MM.1S (cell line): ENCODE measurements at places on chromosomes 7 and 10.
A peak's percentile ranks its signal among the peaks of the same experiment; 100 is the strongest.

DNA sequence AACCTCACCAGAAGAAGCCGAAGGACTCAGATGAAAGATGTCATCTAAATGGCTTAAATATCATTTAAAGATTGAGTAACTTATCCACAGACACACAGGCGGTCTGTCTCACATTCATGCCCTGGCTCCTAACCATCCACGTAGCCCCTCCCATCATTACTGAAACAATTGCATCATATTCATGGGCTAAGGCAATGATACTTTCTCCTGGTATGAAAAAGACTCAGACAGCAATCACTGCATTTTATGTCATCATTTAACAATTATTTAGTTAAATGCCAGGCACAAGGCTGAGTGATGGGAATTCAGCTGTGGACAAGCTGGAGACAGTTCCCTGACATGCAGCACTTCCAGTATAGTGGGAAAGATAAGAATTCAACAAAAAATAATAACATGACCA lies 11.2 kb upstream of the TECTB start:
- no peaks in the 10 kb centered on the region for H3K4me1 ChIP-seq
- no peaks in the 10 kb centered on the region for H3K27me3 ChIP-seq
- no peaks in the 10 kb centered on the region for H3K36me3 ChIP-seq
- DNase-seq: no peak

DNA sequence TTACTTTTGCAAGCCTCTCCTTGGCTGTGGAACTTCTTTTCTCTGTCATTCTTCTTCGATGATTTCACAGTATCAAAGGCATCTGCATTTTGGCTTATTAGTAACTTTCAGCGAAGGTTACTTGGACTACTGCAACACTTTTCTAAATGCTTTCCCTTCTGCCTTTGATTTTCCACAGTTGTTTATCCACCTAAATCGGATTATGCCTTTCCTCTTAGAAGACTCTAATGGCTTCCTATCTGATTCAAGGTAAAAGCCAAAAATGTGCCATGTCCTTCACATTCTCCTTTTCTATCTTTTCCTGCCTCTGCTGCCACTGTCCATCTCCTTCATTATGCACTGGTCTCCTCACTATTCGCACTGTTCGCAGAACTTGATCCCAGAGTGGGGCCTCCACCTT lies 1606.3 kb upstream of the LRRTM3 start:
- H3K36me3 ChIP-seq: no peaks in the 10 kb centered on the region
- H3K4me3 ChIP-seq: no peak overlapping the region
- H3K27me3 ChIP-seq: no peaks in the 10 kb centered on the region
- no peaks in the 10 kb centered on the region for H3K4me1 ChIP-seq
- H3K27ac ChIP-seq: no peak overlapping the region
- DNase-seq: no peak

DNA sequence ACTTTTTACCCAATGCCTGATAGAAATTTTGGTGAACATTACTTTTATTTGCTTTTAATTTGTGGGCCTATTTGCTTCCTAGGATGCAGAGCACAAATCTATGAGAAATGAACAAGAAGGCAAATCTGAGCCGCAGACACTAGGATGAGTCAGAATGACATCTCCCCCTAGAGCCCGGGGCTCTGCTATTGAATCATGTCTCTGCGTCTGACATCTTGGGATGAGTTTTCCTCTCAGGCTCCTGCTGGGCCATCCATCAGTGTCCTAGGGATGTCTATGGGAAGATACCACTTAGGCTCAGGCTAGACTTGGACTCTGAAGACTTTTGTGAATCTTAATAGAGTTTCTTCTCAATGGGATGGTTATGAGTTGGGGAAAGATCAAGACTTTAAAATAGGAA lies 157.3 kb upstream of the MTPN start:
- DNase-seq: no peak
- no peaks in the 10 kb centered on the region for H3K4me1 ChIP-seq
- no peaks in the 10 kb centered on the region for H3K36me3 ChIP-seq
- H3K27ac ChIP-seq: no peak overlapping the region
- no peak overlapping the region for H3K4me3 ChIP-seq

DNA sequence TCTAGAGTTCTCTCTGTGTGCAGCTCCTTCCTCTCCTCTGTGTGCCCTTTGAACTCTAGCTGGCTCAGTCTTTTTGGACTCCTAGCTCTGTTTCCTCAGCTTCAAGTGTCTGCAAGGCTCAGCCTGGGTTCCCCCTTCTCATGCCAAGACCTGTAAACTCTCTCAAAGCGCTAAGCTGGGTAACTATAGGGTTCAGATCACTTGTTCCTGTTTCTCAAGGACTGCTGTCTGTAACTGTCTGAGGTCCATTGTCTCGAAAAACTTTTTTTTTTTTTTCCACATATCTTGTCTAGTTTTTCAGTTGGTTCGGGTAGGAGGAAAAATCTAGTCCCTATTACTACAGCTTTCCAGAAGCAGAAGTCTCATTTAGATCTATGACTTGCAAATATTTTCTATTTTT lies 46.6 kb upstream of the PPP1R17 start:
- no peaks in the 10 kb centered on the region for H3K36me3 ChIP-seq
- DNase-seq: no peak
- no peak overlapping the region for H3K27ac ChIP-seq

GRCh38 chr10:6678956-6679355 lies 98.9 kb upstream of the PRKCQ start:
- H3K4me3 ChIP-seq: no peak overlapping the region
- no peak overlapping the region for H3K27ac ChIP-seq
- no peak for DNase-seq
- H3K27me3 ChIP-seq: no peaks in the 10 kb centered on the region
- 0 out of 2 replicates have a peak, but pooled peaks cover 9% of the 10 kb centered on the region for H3K4me1 ChIP-seq

DNA sequence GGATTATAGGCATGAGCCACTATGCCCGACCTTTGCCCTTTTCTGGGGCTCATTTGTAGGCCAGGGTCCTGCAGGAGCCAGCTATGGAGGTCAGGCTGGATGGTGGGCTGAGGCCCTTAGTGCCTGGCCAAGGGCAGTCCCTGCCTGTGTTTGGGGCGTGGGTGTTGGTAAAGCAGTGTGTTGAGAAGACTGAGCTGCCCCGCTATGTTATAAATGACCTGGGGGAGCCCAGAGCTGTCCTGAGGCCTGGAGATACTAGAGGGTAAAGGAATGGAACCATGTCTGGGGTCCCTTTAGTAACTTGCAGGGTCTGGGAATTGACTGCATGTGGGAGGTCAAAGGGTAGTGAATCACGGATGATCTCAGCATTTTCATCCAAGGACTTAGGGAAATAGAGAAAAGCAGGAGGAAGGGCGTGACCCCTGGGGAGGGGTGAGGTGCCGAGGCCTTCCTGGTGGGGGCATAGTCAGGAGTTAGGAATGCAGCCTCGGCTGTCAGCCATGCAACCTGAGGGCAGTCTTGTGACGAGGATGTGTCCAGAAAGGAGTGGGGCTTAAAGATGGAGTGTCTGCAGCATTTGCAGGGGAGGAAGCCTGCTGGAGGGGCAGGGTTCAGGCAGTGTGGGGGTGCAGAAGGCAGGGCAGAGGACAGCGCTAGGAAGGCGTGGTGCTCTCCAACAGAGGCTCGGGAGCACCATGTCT lies 31.5 kb downstream of the TMEM248 start:
- H3K4me3 ChIP-seq: no peak overlapping the region
- 0 out of 2 replicates have a peak, but pooled peaks cover 4% of the 10 kb centered on the region for H3K36me3 ChIP-seq
- no peaks in the 10 kb centered on the region for H3K4me1 ChIP-seq
- DNase-seq: no peak
- H3K27ac ChIP-seq: no peak overlapping the region

DNA sequence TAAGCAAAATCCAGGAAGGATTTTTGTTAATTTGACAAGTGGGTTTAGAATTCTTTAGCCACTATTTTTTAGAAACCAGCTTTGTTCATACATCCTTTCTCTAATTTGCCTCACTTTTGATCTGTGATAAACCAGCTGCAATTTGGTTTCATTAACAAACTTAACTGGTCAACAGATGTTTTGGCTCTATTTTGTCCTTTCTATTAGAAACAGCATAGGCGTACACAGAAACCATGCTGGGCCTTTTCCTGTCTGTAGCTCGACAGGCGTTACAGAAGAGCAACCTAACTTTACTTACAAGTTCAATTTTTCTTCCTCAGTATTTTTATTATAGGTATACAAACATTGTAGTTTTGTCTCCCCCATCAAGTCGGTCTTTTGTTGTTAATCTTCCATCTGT lies 28.2 kb downstream of the KAT6B start:
- no peak overlapping the region; the same call in 1 of the 2 replicates for H3K4me3 ChIP-seq
- H3K27ac ChIP-seq: peak overlapping the region; percentile 51; the same call in 1 of the 2 replicates
- no peaks in the 10 kb centered on the region for H3K36me3 ChIP-seq
- H3K4me1 ChIP-seq: peaks cover 15% of the 10 kb centered on the region
- H3K27me3 ChIP-seq: no peaks in the 10 kb centered on the region

GRCh38 chr7:114922652-114923402 lies 933 bp downstream of the MDFIC start:
- H3K4me1 ChIP-seq: peaks cover 44% of the 10 kb centered on the region
- peak overlapping the region; percentile 74 for H3K4me3 ChIP-seq
- DNase-seq: peak; percentile 80
- peaks cover 4% of the 10 kb centered on the region; the same call in 1 of the 2 replicates for H3K36me3 ChIP-seq
- peak overlapping the region; percentile 72 for H3K27ac ChIP-seq

DNA sequence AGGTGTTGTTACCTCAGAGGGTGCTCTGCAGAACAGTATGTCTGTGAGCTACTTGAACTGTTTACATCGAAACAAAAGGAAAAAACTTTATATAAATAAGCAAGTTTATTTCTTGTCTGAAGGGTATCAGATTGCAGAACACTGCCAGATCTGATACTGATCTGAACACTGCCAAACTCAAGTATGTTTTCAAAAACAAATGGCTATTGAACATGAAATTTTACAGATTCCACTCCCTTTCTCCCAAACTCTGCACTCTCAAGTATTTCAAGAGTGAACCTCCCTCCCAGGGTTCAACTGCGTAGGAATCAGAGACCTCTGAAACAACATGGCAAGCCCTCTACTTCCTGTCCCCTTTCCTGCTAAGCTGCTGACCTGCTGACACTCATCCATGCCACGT lies 216.6 kb downstream of the ZNF33B start:
- H3K4me3 ChIP-seq: no peak overlapping the region
- H3K4me1 ChIP-seq: no peaks in the 10 kb centered on the region
- no peak overlapping the region for H3K27ac ChIP-seq
- DNase-seq: no peak

- no peaks in the 10 kb centered on the region for H3K27me3 ChIP-seq
- no peak overlapping the region for H3K4me3 ChIP-seq
- no peak for DNase-seq
Measured at GRCh38 chr7:104809906-104810305, 204.1 kb upstream of the KMT2E start.

DNA sequence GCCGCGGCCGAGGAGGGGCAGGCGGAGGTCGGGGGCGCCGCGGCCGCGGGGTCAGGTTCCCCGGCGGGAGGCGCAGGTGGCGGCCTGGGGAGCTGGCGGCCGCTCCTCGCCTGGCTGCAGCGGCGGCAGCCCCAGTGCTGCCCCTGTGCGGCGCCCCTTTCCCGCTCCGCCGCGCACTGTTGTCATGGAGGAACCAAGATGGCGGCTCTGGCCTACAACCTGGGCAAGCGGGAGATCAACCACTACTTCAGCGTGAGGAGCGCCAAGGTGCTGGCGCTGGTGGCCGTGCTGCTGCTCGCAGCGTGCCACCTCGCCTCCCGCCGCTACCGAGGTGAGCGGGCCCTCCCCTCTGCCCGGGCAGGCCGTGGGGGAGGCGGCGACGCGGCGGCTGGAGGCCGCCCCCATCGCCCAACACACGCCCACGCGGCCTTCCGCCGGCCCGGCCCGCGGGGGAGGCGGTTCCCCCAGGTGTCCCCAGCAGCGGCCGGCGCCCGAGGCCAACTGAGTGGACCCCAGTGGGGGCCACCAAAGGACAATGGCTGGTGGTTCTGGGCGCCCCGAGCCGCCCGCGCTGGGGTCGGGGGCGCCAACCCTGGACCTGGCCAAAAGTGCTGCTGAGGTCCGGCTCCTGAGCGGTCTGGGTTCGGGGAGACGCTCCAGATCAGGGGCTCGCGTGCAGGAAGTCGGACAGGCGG lies 425 bp downstream of the CASD1 start:
- no peaks in the 10 kb centered on the region for H3K27me3 ChIP-seq
- peak overlapping the region; percentile 90 for H3K4me3 ChIP-seq
- DNase-seq: peak; percentile 60
- H3K4me1 ChIP-seq: peaks cover 11% of the 10 kb centered on the region
- no peaks in the 10 kb centered on the region for H3K36me3 ChIP-seq

GRCh38 chr7:128427289-128427891 lies 17.6 kb upstream of the IMPDH1 start:
- H3K4me1 ChIP-seq: no peaks in the 10 kb centered on the region
- DNase-seq: peak; percentile 72
- no peaks in the 10 kb centered on the region for H3K27me3 ChIP-seq

DNA sequence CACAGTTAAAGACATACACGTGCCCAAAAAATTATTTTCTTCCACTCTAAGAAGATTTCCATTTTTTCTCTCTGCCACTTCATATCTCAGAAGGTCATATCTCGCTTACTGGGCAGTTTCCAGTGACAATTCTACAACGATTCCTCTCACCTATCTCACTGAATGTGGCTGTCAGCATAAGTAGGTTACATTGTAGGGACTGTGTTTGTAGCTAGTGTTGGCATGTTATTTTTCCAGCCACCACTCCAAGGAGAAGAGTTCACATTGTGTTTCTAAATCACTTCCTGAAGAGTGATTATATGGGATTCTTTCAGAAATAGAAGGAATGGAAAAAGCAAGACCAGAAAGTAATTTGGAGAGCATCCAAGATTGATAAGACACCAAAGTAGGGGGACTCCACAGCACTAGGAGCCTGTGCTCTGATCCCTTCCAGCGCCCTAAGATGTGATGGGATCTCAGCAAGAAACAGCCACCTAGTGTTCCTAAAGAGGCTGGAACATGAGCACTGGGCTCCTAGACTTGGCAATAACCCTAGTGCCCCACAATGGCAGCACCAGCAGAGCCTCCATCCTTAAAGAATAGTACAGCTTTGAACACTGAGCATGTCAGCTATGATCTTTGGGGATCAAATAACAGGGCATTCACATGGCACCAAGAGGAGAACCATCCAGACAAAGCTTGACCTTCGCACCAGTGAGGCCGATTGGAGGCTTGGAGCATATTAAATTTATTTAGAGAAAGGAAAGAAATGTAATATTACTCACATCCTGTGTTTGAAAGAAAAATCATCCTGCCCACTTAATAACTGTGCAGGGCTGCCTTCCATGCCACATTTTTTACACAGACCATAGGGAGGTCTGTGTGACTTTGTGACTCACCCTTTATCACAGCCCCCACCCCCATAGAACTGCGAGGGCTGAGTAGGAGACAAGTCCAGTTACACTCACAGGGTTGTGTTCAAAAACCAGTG lies 51.8 kb downstream of the CAV1 start:
- H3K27ac ChIP-seq: no peak overlapping the region
- H3K4me1 ChIP-seq: peaks cover 41% of the 10 kb centered on the region
- no peaks in the 10 kb centered on the region for H3K27me3 ChIP-seq
- H3K36me3 ChIP-seq: no peaks in the 10 kb centered on the region

GRCh38 chr10:56624082-56624481 lies 263.0 kb upstream of the ZWINT start:
- no peak overlapping the region for H3K27ac ChIP-seq
- 0 out of 2 replicates have a peak, but pooled peaks cover 5% of the 10 kb centered on the region for H3K4me1 ChIP-seq
- H3K27me3 ChIP-seq: no peaks in the 10 kb centered on the region
- peak; percentile 16 for DNase-seq

- DNase-seq: no peak
- no peaks in the 10 kb centered on the region for H3K36me3 ChIP-seq
- H3K4me3 ChIP-seq: no peak overlapping the region
- H3K27ac ChIP-seq: no peak overlapping the region
- no peaks in the 10 kb centered on the region for H3K4me1 ChIP-seq
Measured at GRCh38 chr7:18974803-18975202, 142.6 kb downstream of the TWIST1 start.
